ENCODE measurements at places on chromosomes 12 and 14.

DNA sequence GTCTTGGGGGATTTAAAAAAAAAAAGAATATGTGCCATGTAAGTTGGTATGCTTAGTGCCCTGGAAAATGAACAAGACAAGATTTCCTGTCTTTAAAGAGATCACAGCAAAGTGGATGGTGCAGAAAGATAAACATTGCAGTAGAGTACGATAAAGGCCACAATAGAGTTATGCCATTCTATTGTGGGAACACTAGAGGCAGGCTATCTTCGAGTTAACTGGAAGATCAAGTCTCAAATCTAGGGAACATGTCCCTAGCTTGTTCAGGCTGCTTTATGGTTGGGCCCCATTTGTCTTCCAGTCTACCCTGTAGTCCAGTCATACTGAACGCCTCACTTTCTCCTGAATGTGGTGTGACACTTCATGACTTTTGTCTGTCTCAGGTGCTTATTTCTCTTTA lies 18.7 kb upstream of the CCT2 start:
- DNase-seq = no peak

GRCh38 chr12:124632519-124632984 lies 65.1 kb upstream of the NCOR2 start:
- DNase-seq = no peak

DNA sequence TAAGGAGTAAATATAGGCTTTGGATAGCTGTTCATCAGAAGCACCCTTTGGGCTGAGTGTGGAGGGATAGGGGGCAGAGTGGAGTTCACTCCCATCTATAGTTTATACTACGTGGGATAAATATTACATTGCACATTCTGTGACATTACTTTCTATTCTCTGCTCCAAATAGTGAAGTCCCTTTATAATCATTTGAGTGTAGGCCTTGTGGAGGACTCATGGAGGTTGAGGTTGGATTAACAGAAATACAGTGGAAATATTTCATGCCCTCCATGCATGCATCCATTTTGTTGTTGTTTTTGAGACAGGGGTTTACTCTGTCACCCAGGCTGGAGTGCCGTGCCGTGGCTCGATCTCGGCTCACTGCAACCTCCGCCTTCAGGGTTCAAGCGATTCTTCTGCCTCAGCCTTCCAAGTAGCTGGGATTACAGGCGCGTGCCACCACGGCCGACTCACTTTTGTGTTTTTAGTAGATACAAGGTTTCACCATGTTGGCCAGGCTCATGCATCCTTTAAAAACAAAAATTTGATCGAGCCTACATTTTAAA lies 1.4 kb downstream of the CHPT1 start:
- DNase-seq = no peak

DNA sequence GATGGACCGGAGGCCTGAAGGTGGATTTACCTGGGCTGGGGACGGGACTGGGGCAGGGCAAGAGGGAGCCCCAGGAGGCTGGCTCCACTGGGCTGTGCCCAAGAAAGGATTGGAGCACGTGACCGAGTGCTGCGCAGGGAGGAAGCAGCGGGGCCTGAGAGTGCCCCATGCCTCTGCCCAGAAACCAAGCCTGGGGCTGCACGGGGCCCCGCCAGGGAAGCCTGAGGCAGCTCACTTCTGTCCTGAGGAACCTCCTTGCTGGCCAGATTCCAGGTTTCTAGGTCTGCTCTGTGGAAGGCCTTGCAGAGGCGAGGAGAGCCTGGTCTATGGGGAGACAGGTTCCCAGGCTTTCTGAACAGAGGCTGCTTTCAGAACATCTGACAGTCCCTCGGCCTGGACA lies 10.4 kb downstream of the NGB start:
- no peak for DNase-seq

DNA sequence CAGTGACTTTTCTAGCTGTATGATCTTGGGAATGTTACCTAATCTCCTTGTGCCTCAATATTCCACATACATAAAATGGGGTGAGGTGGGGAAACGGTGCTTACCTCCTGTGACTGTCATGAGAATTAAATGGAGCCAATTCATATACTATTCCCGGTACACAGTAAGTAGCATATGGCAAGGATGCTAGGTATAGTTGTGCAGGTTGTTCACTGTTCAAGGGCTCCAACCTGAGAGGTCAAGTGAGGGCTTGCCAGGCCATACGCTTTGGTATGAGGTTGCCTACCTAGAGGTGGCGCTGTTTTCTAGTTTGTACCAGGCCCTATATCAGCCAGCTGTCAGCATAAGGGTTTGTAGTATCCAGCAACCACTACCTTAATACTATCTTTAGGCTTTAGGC lies 3.6 kb upstream of the BATF start:
- no peak for DNase-seq

DNA sequence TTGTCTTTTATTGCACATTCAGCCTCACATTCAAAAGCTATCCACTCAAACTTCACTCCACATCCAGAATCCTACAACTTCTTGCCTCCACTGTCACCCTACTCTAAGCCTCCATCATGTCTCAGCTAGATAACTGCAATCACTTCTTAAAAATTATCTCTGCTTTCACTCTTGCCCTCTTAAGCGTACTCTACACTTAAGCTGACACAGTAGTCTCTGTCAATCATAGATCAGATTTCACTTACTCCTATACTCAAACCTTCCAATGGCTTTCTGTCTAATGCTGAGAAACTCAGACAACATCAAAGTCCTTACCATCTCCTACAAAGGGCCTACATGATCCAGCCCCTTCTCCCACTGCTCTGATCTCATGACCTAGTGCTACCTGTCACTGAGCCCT lies 304.1 kb downstream of the ITPR2 start:
- no peak for DNase-seq

- peak; percentile 57 for DNase-seq
These were observed 23.5 kb downstream of the DCAF5 start for GRCh38 chr14:69129264-69129880.

GRCh38 chr12:32039917-32040575 lies 66.6 kb upstream of the BICD1 start:
- DNase-seq = no peak

- DNase-seq = no peak
These were observed 29.0 kb downstream of the PDE6H start for GRCh38 chr12:15001733-15002382.

DNA sequence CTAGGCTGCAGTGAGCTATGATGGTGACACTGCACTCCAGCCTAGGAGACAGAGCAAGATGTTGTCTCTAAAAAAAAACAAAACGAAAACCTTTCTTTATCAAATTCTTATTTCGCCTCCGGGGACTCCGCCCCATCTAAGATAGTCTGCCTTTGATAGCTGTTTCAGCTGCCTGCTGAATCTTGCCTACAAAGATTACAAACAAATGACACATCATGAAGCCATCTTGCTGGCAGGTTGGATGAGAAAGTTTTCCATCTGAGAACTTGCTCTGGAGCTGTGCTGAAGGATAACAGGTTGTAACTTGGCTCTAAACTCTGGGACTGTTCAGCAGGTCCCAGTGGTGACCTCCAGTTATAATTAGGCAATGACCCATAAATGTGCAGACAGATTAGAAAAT lies 41.8 kb upstream of the AEBP2 start:
- DNase-seq = no peak

DNA sequence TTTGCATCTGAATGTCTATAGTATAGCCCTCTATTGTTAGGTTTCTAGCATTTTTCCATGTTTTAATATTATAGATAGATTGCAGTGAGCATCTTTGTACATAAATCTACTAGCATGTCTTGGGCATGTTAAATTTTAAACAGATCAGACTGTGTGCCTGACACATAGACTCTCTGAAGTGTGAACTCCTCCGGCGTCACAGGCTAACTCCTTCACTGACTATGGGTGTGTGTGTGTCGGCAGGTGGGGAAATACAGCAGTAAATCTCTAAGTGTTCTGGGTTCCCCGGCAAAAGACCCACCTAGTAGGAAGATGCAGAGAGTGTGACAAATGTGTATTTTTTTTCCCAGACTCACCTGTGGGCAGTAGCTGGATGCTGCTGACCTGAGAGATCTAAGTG lies 2.3 kb downstream of the VWF start:
- DNase-seq = no peak

DNA sequence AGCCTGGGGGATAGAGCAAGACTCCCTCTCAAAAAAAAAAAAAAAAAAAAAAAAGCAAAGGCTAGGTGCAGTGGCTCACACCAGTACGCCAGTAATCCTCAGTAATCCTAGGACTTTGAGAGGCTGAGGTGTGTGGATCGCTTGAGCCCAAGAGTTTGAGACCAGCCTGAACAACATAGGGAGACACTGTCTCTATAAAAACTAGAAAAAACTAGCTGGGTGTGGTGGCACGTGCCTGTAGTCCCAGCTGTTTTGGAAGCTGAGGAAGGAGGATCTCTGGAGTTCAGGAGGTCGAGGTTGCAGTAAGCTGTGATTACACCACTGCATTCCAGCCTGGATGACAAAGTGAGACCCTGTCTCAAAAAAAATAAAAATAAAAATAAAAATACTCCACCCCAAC lies 8.9 kb upstream of the RBM25 start:
- no peak for DNase-seq

- DNase-seq = no peak
These were observed 419.9 kb upstream of the ATP2B1 start for GRCh38 chr12:90128526-90128925.

DNA sequence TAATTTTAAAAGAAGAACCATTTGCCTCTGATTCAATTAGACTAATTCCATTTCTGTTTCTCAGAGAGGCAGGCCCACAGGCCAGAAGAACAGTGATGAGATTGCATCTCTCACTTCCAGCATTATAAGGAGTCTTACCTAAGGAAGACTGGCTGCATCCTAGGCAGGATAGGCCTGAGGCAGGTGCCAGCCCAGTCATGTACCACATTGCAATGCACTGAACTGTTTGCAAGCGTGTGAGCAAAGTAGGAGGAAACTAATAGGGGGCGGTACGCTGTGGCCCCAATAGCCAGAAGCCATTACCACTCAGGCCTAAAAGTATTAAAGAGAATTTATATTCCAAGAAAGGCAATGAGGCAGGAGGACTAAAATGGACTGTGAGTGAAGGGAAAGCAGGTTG lies 12.1 kb upstream of the CNIH1 start:
- DNase-seq = no peak

Measured in stimulated activated CD8-positive, alpha-beta memory T cell treated with anti-CD3 and anti-CD28 coated beads, Interleukin-4, amount 100 ng/mL, for 1 hour (primary cell).